Activated CD8-positive, alpha-beta memory T cell treated with anti-CD3 and anti-CD28 coated beads for 1 hour (primary cell): ENCODE measurements at places on chromosomes 1 and 21.

GRCh38 chr1:96487971-96488370, 233.6 kb upstream of the PTBP2 start:
- no peak for DNase-seq

DNA sequence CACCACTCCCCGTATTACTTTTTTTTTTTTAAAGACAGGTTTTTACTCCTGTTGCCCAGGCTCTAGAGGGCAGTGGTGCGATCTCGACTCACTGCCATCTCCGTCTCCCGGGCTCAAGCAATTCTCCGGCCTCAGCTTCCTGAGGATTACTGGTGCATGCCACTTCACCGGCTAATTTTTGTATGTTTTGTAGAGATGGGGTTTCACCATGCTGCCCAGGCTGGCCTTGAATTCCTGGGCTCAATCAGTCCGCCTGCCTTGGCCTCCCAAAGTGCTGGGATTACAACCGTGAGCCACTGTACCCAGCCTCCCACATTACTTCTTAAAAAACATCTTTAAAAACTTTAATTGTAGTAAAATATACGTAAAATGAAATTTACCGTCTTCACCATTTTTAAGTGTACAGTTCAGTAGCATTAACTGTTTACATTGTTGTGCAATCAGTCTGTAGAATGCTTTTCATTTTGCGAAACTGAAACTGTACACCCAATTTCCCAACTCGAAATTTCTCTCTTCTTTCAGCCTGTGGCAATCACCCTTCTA, 77.0 kb downstream of the ZMYM4 start:
- no peak for DNase-seq

- no peak for DNase-seq
Measured at GRCh38 chr21:46154955-46155513, 345 bp downstream of the FTCD start.

DNA sequence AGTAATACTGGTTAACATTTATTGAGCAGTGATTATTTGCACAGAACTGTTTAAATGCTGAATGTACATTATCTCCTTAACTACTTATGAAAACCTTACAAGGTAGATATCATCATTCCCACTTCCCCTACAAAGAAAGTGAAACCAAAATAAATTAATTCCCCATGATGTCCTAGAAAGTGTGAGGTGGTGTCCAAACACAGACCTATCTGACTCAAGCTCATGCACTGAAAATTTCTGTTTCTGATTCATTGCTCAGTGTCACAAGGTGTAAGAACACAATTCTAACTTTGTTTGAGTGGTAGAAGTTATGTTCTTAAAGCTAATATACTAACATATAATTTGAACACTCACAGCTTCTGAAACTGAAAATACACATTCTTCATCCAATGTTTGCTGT, 178.7 kb downstream of the MRPL39 start:
- DNase-seq: no peak

GRCh38 chr1:6521536-6521935, 30.1 kb upstream of the PLEKHG5 start:
- no peak for DNase-seq

DNA sequence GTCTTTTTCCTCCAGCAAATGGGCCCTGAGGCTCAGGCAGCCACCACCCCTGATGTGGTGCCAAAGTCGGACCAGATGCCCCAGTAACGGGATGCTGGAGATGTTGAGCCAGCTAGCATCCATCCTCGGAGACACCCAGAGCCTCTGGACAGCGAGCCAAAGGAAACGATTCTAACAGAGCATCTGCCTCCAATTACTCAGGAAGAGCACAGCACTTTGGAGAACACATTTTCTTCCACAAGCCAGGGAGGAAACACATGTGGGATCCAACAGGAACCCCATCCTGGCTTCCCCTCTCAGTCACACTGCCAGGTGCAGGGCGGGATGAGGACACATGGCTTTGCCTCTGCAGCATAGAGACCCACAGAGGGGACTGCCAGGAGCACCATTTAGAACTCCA, 44.9 kb downstream of the C1orf198 start:
- DNase-seq: no peak

DNA sequence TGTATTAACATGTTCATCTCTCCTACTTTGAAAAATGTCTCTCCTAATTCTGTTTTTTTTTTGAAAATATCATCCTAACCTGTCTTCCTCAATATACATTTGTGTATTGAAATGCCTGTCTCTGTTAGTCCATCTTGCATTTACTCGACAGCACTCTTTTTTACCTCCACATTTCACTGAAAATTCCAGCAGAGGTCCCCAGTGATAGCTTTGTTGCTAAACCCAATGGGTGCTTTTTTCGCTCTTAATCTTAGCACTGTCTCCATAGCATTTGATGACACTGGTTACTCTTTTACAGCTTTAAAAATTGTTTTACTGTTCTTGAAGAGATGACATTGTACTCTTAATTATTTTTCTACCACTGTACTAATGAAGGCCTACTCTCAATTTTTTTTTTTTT, 10.8 kb downstream of the OSBPL9 start:
- no peak for DNase-seq

GRCh38 chr1:81999364-81999763, 198.6 kb downstream of the ADGRL2 start:
- no peak for DNase-seq

GRCh38 chr21:33396951-33397350, 6.3 kb upstream of the IFNGR2 start:
- DNase-seq: no peak

GRCh38 chr1:29033829-29034466, 89.8 kb downstream of the TMEM200B start:
- DNase-seq: no peak

GRCh38 chr1:95954585-95954984, 720.6 kb downstream of the RWDD3 start:
- DNase-seq: no peak

DNA sequence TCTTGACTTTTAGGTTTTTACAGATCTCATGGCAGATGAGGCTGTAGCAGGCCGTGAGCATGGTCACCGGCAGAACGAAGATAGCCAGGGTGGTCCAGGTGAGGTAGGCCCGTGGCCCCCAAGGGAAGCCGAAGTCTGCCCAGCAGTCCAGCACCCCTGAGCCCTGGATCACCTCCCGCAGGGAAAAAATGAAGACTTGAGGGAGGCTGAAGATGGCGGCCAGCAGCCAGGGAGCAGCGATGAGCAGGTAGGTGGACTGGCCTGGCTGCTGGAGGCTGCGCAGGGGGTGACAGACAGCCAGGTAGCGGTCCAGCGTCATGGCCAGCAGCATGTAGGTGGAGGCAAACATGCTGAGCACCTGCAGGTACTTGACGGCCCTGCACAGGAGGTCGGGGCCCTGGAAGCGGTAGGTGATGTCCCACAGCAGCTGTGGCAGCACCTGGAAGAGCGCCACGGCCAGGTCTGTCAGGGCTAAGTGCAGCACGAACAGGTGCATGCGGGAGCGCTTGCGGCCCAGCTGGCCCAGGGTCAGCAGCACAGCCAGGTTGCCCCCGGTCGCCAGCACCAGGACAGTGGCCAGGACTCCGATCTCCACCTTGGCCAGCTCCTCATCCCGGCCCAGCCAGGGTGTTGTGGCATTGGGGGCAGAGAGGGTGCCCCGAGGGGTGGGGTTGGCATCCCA, 856 bp downstream of the AVPR1B start:
- no peak for DNase-seq

- DNase-seq: no peak
Measured at GRCh38 chr1:208025031-208025430, 114.1 kb upstream of the CD34 start.

DNA sequence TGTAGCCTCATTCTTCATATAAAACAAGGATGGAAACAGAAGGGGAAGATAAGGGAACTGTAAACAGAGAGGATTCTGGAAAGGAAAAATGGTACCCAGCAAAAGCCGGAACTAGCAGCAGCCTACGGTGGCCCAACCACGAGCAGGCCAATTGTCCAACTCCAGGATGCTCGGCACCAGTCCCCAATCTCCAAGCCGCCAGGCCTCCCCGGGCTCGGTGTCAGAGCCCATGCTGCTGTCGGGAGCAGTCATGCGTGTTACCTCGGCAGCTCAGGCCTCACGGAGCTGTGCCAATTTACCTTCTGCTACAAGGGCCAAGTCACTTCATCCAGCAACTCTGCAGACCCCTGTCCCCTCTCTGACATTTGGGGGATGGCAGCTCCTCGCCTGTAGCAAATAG, 130.8 kb downstream of the ZBTB18 start:
- DNase-seq: no peak

- no peak for DNase-seq
Measured at GRCh38 chr1:187566354-187566753, 737.6 kb downstream of the PLA2G4A start.

DNA sequence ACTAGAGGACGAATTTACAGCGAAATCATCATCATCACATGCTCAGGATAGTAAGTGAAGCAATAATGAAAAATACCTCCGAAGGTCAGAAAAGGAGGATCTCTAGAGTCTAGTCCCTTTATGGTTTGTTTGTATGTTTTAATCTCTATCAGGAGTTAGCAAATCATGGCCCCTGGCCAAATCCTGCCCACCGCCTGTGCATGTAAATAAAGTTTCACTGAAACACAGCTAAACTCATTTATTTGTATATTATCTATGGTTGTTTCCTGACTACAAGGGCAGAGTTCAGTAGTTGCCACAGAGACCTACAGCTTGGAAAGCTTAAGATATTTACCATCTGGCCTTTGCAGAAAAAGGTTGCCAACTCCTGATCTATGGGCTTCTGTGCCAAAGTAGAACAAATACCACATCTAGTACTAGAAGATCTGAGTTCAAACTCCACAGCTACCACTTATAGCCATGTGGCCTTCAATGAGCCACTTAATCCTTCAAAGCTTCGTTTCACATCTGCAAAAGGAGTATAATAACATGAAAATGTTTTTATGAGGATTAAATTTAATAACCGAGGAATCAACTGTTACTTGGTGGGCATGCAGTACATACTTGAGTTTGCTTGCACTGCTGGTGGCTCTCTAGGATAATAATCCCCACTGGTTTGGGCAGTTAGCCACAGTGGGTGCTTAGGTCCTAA, 94.0 kb upstream of the KIF26B start:
- DNase-seq: no peak

- no peak for DNase-seq
Measured at GRCh38 chr1:65674522-65674921, 118.2 kb upstream of the PDE4B start.

DNA sequence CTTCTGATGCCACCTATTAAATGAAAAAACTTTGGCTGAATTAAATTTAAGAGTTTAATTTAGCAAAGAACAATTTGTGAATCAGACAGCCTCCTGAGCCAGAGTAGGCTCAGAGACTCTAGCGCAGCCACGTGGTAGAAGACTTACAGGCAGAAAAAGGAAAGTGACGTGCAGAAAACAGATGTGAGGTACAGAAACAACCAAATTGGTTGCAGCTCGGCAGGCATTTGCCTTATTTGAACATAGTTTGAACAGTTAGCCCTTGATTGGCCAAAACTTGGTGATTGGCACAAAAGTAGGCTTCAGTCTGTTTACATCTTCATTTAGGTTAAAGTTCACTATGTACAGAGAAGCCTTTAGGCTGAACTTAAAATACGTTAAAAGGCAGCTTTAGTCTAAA, 22.9 kb downstream of the TCP10L start:
- no peak for DNase-seq

GRCh38 chr1:167643441-167643840, 13.4 kb downstream of the RCSD1 start:
- no peak for DNase-seq

GRCh38 chr1:65759516-65759915, 33.2 kb upstream of the PDE4B start:
- DNase-seq: no peak
